Stimulated activated CD4-positive, alpha-beta T cell treated with anti-CD3 and anti-CD28 coated beads, Interleukin-15, amount 100 ng/mL, for 1 hour (primary cell): ENCODE measurements at places on chromosomes 6 and 20.

DNA sequence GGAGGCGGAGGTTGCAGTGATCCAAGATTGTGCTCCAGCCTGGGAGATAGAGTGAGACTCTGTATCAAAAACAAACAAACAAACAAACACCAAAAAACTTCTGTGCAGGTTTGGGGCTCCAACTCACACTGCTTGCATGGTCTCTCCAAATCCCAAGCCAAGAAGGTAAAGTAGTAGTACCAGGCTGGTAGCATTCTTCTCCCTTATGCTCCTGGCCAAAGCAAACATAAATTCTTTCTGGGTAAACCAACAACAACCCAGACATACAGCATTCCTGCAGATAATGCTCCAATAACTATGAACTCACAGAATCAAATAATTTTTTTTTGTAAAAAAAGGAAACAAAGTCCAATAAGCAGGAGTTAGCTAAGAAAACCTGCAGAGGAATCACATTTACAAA, 57.8 kb upstream of the KLHL31 start:
- no peak for DNase-seq

DNA sequence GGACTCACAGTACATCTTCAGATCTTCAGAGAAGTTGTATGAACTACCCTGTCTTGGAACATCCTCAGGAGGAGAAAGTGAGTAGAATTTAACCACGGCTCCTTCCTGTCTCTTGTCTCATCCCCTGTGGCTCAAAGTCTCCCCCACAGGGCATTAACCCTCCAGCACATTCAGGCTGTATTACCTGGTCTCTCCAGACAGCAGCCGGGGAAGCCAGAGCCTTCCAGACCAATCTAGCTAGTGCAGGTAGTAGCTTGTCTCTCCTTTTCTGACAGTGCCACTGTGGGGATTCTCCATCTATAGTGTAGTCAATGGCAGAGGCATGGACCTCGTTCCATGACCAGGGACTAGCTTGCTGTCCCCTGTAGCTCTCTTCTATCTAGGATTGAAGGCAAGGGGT, 16.9 kb upstream of the ELMO2 start:
- no peak for DNase-seq

GRCh38 chr20:20956513-20956931, 149.6 kb downstream of the LINC00237 start:
- DNase-seq: no peak

DNA sequence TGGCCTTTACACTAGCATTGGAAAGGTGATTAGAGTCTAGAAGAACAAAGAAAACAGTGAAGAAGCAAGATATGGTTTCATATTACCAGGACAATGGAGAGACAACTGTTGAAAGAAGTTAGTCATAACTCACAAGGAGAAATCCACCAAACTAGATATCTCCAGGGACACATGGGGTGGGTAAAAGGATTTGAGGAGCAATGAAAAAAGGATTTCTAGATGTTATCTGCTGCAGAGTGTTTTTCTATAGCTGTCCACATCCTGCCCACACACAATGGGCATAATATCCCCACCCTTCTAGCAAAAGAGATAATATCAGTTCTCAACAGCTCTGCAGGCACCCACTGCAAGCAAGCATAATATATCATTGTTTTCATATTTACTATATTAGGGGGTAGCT, 303.1 kb downstream of the HAO1 start:
- DNase-seq: no peak

DNA sequence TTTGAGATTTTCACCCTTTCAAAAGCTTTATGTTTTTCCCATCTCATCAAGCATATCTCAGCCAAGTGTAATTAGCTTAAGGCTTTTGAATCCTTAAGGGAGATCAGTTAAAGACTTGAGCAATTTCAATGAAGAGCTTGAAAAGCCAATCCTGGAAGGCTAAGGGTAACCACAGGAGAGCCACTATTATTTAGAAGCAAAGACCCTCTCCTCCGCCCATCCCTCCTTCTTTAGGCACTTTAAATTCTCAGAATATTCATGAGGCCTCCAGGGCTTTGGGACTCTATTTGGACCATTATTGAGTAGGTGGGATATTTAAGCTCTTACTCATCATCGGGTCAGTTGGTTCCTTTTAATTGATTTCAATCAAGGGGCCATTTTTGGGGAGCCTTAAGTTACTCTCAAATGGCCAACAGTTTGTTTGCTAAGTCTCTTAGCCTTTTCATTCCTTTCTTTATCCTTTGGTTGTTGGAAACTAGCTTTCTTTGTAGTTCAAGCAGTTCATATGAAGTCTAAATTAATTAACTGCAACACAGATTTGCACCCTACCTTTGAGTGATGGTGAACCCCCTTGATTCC, 567.2 kb downstream of the KIF16B start:
- no peak for DNase-seq

DNA sequence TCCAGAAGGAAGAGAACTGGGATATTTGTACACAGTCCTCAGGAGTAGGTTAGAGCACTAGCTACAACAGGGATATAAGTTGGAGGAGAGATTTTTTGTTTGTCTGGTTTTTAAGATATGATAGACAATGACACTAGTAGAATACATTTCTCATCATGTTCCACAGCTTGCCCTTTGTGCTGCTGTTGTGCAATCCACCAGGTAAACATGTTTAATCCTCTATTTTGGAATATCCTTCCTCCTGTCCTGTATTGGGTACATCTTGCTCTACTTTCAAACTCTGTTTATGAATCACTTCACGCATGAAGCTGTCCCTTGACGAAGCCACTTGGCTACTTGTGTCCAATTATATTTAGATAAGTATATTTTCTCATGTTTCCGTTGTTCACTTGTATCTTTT, 153.6 kb upstream of the TENT5A start:
- DNase-seq: no peak

- DNase-seq: no peak
Observed at GRCh38 chr6:7292596-7293255, 20.3 kb downstream of the SSR1 start.

DNA sequence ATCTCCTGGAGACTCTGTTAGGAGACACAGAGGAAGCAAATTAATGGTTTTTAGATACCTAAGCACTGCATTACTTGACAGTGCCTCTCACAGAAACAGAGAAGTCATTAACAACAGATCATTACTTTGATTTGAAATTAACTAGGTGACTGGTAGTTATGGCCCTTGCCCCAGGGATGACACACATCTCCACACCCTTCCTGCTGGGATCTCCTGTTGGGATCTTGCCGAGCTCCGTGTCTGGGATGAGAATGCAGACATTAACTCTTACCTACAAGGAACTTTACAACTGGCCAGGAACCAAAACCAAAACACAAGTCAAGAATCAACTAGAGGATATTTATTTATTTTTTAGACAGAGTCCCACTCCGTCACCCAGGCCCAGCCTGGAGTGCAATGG, 2.2 kb upstream of the PRELID3B start:
- DNase-seq: no peak
